ENCODE measurements at places on chromosomes 13 and 19. TPM values are rescaled to one million over a fixed set of nuclear protein-coding genes. Genes with fewer than 3 reads are reported as not detected.
A peak's percentile ranks its signal among the peaks of the same experiment; 100 is the strongest.

Gene SIGLEC8
- total RNA-seq = 0.91 TPM

- DNase-seq = peak; percentile 63
These were observed 8.4 kb downstream of the KANK3 start for GRCh38 chr19:8334458-8335342.

Gene ATCAY
- not detected for total RNA-seq

Gene PTH2
- total RNA-seq = not detected

DNA sequence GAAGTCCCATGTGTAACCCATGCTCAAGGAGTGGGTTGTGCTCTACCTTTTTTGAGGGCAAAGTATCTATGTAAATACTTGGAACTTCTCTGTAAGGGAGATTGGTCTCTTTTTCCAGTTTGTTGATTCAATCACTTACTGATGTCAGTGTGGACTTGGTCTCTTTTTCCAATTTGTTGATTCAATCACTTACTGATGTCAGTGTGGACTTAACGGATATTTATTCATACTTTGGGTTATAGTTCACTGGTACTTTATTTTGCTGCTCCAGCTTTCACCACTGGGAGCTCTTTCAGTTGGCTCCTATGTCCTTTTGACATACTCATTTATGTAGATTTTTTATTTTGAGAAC is 36.4 kb downstream of the COG3 start:
- no peak for DNase-seq

DNA sequence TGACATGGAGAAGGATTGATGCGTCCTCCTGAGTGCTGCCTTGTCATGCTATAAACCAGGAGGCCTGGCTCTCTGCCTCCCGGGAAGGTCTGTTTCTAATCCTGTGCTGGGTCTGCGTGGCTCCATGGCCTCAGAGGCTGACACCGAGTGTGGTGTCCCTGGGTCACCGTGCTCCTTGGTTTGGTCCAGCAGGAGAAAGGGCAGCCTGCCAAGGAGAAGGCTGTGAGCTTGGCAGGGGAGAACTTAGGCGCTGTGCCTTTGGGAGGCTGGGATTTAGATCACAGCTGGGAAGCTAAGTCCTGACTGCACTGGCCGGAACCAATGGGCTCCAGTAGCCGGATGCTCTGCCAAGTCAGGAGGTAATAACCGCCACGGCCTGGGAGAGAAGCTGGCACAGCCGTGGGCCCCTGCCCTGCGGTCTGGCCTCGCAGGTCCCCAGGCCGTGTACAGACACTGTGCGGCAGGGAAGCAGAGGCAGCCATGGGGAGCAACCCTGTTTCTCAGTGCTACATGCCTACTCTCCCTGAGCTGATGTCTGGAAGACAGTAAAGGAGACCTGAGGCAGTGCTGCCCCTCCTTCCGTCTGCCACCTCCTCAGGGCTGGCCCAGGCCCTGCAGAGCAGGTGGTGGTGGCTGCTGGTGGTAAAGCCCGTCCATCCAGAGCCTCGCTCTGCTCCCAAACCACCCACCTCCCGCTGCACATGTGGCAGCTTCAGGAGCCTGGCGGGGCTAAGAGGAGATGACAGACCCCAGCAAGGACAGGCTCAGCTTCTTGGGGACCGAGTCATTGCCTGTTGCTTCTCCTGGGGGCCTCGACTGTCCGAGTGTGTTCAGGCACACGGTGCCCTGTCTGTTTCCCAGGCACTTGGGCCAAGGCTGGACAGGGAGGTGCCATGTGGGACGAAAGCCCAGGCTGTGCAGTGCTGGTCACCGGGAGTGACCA is 44.9 kb downstream of the C13orf46 start:
- DNase-seq = peak; percentile 27

GRCh38 chr13:49585220-49586157 is at the start of gene RCBTB1:
Gene RCBTB1, minus strand, starts transcription at chr13:49585558. Its CDS starts 18,279 bp downstream, at chr13:49567279.
- peak; percentile 75 for DNase-seq
